ENCODE measurements at places on chromosomes 4 and X.

- no peak for DNase-seq
- H3K4me1 ChIP-seq, result no peaks in the 10 kb centered on the region
- no peaks in the 10 kb centered on the region for H3K27me3 ChIP-seq
- no peaks in the 10 kb centered on the region for H3K36me3 ChIP-seq
These were observed 53.4 kb downstream of the GPAT3 start for GRCh38 chr4:83589279-83589678.

DNA sequence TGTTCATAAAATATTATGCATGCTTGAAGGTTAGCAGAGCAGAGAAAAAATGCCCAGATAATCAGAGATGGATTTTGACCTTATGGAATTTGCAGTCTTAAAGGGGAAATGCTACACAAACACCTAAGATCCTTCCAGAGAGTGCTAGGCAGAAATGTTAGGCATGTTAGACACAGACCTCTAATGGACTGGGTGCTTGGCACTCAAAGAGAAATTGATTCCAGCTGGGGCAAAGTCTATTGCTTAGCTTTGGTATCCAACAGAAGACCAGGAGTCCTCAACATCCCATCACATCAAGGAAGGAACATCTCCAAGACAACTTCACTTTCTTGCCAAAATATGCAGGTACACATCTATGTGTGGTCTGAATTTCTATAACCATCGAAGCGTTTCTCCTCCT, 32.2 kb upstream of the PPARGC1A start:
- no peaks in the 10 kb centered on the region for H3K4me1 ChIP-seq
- H3K36me3 ChIP-seq, result no peaks in the 10 kb centered on the region
- no peak overlapping the region for H3K27ac ChIP-seq
- no peaks in the 10 kb centered on the region for H3K27me3 ChIP-seq
- no peak overlapping the region for H3K4me3 ChIP-seq
- DNase-seq, result no peak

- H3K36me3 ChIP-seq, result no peaks in the 10 kb centered on the region
- H3K4me1 ChIP-seq, result no peaks in the 10 kb centered on the region
- H3K27ac ChIP-seq, result no peak overlapping the region
- no peak overlapping the region for H3K4me3 ChIP-seq
- H3K27me3 ChIP-seq, result no peaks in the 10 kb centered on the region
These were observed 174.2 kb upstream of the ETNPPL start for GRCh38 chr4:108937066-108937465.

- no peak for DNase-seq
- no peak overlapping the region for H3K27ac ChIP-seq
- no peak overlapping the region for H3K4me3 ChIP-seq
- H3K27me3 ChIP-seq, result no peaks in the 10 kb centered on the region
- no peaks in the 10 kb centered on the region for H3K36me3 ChIP-seq
These were observed 443.1 kb upstream of the PITX2 start for GRCh38 chr4:111066001-111066400.

GRCh38 chrX:94560930-94561329, 886.9 kb downstream of the FAM133A start:
- H3K36me3 ChIP-seq, result no peaks in the 10 kb centered on the region
- no peak overlapping the region for H3K4me3 ChIP-seq
- H3K4me1 ChIP-seq, result no peaks in the 10 kb centered on the region
- H3K27ac ChIP-seq, result no peak overlapping the region
- no peak for DNase-seq

- DNase-seq, result no peak
- no peaks in the 10 kb centered on the region for H3K4me1 ChIP-seq
- H3K27me3 ChIP-seq, result no peaks in the 10 kb centered on the region
- H3K27ac ChIP-seq, result no peak overlapping the region
- H3K36me3 ChIP-seq, result no peaks in the 10 kb centered on the region
- no peak overlapping the region for H3K4me3 ChIP-seq
These were observed 40.2 kb upstream of the NDNF start for GRCh38 chr4:121112530-121112929.

- H3K4me1 ChIP-seq, result no peaks in the 10 kb centered on the region
- H3K4me3 ChIP-seq, result no peak overlapping the region
- no peak overlapping the region for H3K27ac ChIP-seq
These were observed 62.6 kb upstream of the MTNR1A start for GRCh38 chr4:186617921-186618320.

DNA sequence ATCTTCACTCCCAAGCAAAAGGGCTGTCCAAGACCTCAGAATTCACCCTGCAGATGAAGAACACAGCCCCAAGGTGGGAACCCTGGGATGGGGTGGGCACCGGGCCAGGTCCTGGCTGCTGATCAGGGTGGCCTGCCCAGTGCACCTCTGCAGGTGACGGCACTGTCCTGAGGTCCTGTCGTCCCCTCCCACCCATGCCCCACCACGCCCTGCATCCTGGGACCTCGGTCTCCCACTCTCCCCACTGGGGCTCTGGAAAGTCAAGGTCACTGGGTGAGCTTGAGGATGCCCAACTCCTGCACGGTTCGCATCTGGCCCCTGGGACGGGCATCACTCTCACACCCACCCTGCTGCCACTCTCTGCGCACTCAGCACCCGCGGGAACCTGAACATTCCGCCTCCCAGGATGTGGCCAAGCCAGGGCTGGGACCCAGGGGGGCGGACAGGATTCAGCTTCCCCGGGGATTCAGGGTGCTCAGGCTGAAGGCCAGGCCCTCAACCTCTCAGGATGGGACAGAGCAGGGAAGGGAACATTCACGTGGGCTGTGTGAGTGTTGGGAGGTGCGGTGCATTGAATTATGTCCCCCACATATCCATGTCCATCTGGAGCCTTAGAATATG, 115.9 kb downstream of the CPZ start:
- H3K4me3 ChIP-seq, result no peak overlapping the region
- H3K4me1 ChIP-seq, result no peaks in the 10 kb centered on the region
- H3K27me3 ChIP-seq, result no peaks in the 10 kb centered on the region
- DNase-seq, result peak; percentile 41
- H3K36me3 ChIP-seq, result no peaks in the 10 kb centered on the region

GRCh38 chrX:74133156-74133796, 170.7 kb upstream of the ZCCHC13 start:
- no peak overlapping the region for H3K4me3 ChIP-seq
- no peak for DNase-seq
- H3K27me3 ChIP-seq, result no peaks in the 10 kb centered on the region
- no peaks in the 10 kb centered on the region for H3K4me1 ChIP-seq
- H3K36me3 ChIP-seq, result no peaks in the 10 kb centered on the region
- H3K27ac ChIP-seq, result no peak overlapping the region

- no peaks in the 10 kb centered on the region for H3K4me1 ChIP-seq
- DNase-seq, result no peak
- no peaks in the 10 kb centered on the region for H3K36me3 ChIP-seq
These were observed 1.4 kb downstream of the MID1 start for GRCh38 chrX:10618961-10619360.

- no peaks in the 10 kb centered on the region for H3K27me3 ChIP-seq
- H3K36me3 ChIP-seq, result no peaks in the 10 kb centered on the region
- no peaks in the 10 kb centered on the region for H3K4me1 ChIP-seq
- no peak for DNase-seq
These were observed 73.7 kb downstream of the ELOVL6 start for GRCh38 chr4:110124711-110125110.

- no peak overlapping the region for H3K4me3 ChIP-seq
- no peaks in the 10 kb centered on the region for H3K27me3 ChIP-seq
- H3K27ac ChIP-seq, result no peak overlapping the region
These were observed 98.0 kb downstream of the SH3KBP1 start for GRCh38 chrX:19789376-19789775.

- H3K4me1 ChIP-seq, result no peaks in the 10 kb centered on the region
- H3K27ac ChIP-seq, result no peak overlapping the region
- H3K27me3 ChIP-seq, result no peaks in the 10 kb centered on the region
- H3K36me3 ChIP-seq, result no peaks in the 10 kb centered on the region
- DNase-seq, result no peak
These were observed 918.3 kb downstream of the ARAP2 start for GRCh38 chr4:35325908-35326453.

GRCh38 chr4:85761803-85762528, 287.0 kb downstream of the ARHGAP24 start:
- no peaks in the 10 kb centered on the region for H3K36me3 ChIP-seq
- H3K4me3 ChIP-seq, result no peak overlapping the region
- H3K27ac ChIP-seq, result peak overlapping the region; percentile 34
- no peak for DNase-seq
- H3K27me3 ChIP-seq, result no peaks in the 10 kb centered on the region
- no peaks in the 10 kb centered on the region for H3K4me1 ChIP-seq

- no peak overlapping the region for H3K27ac ChIP-seq
- no peak overlapping the region for H3K4me3 ChIP-seq
- H3K27me3 ChIP-seq, result no peaks in the 10 kb centered on the region
- no peak for DNase-seq
- H3K36me3 ChIP-seq, result no peaks in the 10 kb centered on the region
- H3K4me1 ChIP-seq, result no peaks in the 10 kb centered on the region
These were observed 352.5 kb downstream of the GPM6A start for GRCh38 chr4:175459571-175459970.

DNA sequence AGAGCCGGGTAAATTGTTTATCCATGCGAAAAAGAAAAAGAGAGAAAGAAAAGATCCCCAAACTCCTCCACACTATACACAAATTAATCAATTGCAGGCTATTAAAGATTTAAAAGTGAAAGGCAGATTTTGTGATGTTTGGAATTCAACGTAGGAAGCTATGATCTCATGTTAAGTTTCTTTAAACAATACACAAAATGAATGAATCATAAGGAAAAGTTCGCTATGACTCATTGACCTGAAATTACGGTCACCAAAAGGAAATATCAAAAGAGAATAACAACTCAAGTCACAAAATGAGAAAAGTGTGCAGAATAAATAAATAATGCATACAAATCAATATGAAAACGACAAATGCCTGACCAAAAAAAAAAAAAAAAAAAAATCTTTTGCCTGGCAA, 28.6 kb downstream of the CLNK start:
- no peaks in the 10 kb centered on the region for H3K27me3 ChIP-seq
- no peak overlapping the region for H3K4me3 ChIP-seq
- no peaks in the 10 kb centered on the region for H3K4me1 ChIP-seq
- H3K27ac ChIP-seq, result no peak overlapping the region

DNA sequence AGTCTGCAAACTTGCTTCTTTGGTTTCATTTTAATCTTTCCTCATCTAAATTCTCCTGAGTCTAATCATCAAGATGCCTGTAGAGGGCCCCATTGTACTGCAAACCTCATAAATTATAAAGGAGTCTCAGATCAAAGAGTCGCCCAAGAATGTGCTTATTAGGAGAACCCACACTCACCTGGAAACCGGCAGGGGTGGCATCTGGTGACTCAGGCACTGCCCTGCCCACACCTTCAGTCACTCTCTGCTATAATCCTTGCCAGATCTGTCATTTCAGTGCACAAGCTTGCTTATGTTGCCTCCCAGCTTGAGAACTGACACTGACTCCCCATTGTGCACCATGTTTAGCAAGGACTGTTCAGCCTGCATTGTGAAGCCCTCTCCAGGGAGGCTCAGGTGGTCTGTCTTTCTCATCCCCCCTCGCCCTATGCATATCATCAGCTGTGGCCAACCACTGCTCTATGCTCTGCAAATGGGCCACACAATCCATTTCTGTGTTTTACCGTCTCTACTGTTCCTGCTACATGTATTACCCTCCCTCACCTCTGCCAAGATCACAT, 12.4 kb downstream of the EPGN start:
- H3K4me3 ChIP-seq, result no peak overlapping the region
- no peak overlapping the region for H3K27ac ChIP-seq
- no peaks in the 10 kb centered on the region for H3K4me1 ChIP-seq
- no peaks in the 10 kb centered on the region for H3K36me3 ChIP-seq

- H3K27me3 ChIP-seq, result no peaks in the 10 kb centered on the region
- H3K4me1 ChIP-seq, result no peaks in the 10 kb centered on the region
- no peak overlapping the region for H3K27ac ChIP-seq
- DNase-seq, result no peak
- no peaks in the 10 kb centered on the region for H3K36me3 ChIP-seq
These were observed 107.7 kb upstream of the ADRA2C start for GRCh38 chr4:3658530-3658913.

DNA sequence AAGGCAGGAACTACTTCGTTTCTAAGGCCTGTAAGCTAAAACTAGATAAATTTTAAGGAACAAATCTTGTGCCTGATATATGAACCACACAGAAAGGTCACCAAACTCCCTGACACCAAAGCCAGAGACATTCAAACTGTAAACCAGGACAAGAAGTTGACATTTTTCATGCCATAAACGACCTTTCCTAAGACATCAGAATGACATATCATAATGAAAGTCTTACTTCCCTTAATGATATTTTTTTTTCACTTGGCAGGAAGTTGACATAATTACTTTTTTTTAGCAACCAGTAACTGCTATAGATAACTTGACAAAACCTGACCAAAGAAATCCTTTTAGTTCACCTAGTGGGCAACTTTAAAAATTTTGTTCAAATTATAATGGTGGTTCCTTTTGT, 231.5 kb upstream of the AGTR2 start:
- H3K36me3 ChIP-seq, result no peaks in the 10 kb centered on the region
- H3K27ac ChIP-seq, result no peak overlapping the region
- no peak overlapping the region for H3K4me3 ChIP-seq
- no peak for DNase-seq
- no peaks in the 10 kb centered on the region for H3K4me1 ChIP-seq

- no peaks in the 10 kb centered on the region for H3K4me1 ChIP-seq
- H3K27me3 ChIP-seq, result no peaks in the 10 kb centered on the region
- H3K36me3 ChIP-seq, result no peaks in the 10 kb centered on the region
- H3K27ac ChIP-seq, result no peak overlapping the region
These were observed 978.3 kb upstream of the GRID2 start for GRCh38 chr4:91325495-91325894.

- no peaks in the 10 kb centered on the region for H3K4me1 ChIP-seq
- no peaks in the 10 kb centered on the region for H3K36me3 ChIP-seq
- no peaks in the 10 kb centered on the region for H3K27me3 ChIP-seq
- H3K4me3 ChIP-seq, result peak overlapping the region; percentile 74
These were observed 1.5 kb downstream of the FAM200B start for GRCh38 chr4:15683143-15683495.

DNA sequence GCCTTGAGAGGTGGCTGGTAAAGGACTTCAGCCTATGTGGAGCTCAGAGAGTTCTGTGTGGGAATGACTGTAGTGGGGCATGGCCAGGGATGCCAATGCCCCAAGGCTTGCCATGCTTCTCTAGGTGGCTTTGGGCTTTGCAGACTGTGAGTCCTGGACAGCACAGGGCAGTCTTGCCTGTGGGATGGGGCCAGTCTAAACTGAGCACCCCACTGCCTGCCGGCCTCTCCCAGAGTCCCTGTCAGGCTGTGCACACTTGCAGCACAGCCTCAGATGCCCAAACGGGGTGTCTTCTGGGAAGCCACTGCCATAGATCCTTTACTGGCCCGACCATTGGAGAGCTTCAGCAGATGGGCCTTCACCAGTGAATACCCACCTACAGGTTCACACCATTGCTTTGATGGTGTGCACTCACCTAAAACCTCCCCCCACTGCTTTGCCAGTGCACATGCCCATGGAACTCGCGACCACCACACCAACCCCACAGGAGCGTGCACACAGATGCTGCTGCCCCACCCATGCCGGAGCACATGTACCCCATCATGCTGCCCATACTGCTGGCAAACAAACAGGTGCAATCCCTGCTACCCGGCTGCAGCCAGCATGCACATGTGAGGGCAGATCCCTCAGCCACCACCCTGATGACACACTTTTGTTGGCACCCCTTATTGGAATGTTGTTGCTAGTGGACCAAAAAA, 97.3 kb upstream of the CNKSR2 start:
- H3K4me1 ChIP-seq, result no peaks in the 10 kb centered on the region
- no peak overlapping the region for H3K27ac ChIP-seq
- peaks cover 4% of the 10 kb centered on the region for H3K27me3 ChIP-seq
- no peak overlapping the region for H3K4me3 ChIP-seq

- no peak overlapping the region for H3K4me3 ChIP-seq
- no peak overlapping the region for H3K27ac ChIP-seq
- H3K36me3 ChIP-seq, result no peaks in the 10 kb centered on the region
These were observed 58.3 kb upstream of the PACRGL start for GRCh38 chr4:20641976-20642375.

Data from breast epithelium (tissue), 4 donors.